ENCODE measurements at places on chromosomes 7 and 10.

DNA sequence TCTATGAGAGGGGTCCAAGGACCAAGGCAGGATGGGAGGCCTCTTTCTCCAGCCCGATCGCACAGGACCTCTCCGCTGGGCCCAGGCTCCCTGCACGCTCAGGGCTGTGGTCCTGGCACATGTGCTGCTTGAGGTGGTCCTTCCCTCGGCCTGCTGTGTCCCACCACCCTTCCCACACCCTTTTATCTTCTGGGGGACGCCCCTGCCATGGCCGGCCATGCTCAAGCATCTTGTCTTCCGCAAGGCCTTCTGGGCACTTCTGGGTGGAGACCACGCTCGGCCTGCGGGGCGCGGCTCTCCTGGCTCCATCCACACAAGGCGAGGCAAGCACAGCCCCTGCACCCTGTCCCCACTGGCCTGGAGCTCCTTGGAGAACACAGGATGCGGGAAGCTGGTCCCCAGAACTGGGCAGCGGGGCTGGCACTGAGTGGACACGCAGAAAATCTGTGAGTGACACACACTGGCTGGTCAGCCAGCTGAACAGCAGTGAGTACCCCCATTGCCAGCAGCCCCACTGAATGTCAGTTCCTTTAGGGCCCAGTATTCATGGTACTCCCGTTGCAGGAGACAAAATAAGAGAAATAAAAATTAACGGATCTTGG is 115.9 kb downstream of the TCERG1L start:
- DNase-seq: no peak

DNA sequence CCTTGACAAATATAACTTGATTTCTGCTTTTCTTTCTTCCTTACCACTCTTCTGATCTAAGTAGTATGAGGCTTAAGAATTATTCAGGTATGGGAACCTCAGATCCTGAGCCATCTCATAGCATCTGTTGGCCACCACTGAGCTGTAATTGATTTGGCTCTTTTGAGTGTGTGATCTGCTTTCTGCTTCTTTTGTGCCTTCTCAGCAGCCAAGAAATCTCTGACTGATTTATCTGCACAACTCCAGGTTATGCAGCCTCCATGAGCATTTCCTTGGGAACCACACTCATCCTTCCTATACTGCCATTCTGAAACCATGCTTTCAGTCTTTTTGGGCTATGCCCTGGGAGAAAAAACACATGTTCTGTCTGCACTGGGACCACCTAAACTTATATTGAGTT is 178.0 kb upstream of the FAM3C start:
- no peak for DNase-seq

DNA sequence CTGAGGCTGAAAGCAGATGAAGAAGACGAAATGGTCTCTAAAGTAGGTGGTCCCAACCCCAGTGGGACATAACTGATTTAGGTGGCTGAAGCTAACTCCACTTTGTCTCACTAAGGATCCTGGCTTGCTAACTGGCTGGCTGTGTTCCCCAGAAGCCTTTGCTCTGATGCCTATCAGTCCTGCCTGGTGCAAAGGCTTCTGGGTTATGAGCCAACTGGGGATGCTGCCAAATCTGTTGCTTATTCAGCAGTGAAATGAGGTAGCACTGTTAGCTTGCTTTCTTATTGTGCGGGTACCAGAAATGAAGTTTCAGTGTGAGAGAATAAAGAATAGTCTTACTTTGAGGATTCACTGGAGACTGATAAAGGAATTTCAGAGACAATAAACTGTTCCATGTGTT is 18.1 kb downstream of the PRKG1 start:
- DNase-seq: no peak

GRCh38 chr7:3232228-3232627 is 68.8 kb upstream of the SDK1 start:
- DNase-seq: no peak

DNA sequence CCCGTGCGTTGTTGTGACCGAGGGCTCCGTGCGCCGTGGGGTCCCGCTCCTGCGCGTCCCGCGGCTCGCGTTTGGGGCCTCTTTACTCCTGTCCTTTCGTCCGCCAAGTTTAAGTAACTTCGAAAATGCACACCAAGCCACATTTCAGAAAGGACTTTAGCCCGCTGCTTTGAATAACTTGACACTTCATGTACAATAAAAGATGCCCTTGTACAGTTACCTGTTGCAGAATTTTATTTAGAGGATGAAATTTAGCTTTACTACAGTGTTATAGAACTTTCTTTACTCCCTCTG is 459 bp downstream of the SUGCT start:
- DNase-seq: no peak

- DNase-seq: no peak
Observed at GRCh38 chr7:73602721-73603651, 21.3 kb downstream of the MLXIPL start.

DNA sequence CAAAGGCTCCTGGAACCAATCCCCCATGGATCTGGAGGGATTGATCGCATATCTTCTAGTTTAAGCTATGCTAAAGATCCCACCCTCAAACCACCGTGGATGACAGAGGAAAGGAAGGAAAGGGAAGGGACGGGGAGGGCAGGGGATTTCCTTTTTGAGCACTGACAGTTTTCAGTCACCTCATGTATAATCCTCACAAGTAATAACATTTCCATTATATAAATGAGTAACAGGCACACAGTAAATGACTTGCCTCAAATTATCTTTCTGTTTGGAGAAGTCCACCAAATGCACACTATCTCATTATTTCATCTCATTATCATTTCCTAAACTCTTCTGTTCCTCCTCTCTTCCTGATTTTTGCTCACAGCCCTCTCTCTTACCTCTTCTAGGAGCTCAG is 127.1 kb upstream of the AOAH start:
- no peak for DNase-seq

GRCh38 chr10:88962336-88962735 is 9.8 kb upstream of the ACTA2 start:
- DNase-seq: no peak

DNA sequence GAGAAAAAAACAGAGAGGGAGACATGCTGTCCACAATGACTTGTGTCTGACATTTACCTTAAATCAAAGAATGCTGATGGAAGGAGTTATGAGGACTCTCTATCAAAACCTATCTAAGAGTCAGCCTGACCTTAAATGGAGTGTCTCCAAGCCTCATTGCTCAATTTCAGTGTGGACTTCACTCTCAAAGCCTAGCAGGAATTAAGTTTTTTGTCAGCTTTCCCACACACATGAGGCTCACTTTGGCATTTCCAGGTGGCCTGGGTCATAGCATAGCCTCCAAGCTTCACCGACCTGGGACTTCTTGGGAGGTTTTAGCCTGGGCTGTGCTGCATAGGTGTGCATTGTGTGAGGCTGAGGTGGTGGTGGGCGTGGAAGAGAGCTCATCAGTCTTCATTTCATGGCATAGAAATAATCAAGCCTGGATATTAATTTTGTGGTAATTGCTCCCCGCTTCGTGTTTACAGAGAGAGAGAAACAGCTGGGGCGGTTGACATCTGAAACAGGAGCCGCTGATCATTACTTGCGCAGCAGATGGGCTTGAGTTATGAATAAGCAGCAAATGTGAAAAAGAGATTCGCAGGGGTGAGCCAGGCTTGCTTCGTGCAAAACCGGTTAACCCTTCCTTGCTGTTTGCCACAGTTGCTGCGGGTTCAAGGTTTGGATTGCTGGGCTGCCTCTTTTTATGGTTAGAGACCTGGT is 647.8 kb downstream of the INHBA start:
- no peak for DNase-seq

DNA sequence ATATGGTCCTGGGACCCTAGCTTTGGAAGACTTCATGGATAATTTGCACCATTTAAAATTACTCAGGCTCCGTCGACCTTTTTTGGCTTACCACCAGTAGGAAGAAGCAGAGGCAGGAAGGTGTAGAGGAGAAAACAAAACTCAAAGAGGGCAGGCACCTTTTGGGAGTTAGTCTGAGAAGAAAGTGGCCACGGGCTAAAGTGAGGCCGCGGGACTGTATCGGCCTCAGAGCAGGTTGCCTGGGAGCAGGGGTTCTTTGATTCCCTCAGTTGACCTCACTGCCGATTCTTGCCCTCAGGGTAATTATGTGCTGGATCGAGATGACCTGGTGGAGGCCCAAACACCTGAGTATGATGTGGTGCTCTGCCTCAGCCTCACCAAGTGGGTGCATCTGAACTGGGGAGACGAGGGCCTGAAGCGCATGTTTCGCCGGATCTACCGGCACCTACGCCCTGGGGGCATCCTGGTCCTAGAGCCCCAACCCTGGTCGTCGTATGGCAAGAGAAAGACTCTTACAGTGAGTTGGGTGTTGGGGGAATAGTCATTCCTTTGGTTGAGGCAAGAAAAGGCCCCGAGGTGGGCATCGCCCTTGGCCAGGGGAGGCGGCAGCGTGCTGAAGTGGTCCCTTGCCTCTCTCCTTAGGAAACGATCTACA is 3.1 kb downstream of the MEPCE start:
- no peak for DNase-seq

GRCh38 chr7:70446448-70447143 is 685.3 kb upstream of the GALNT17 start:
- DNase-seq: no peak

- DNase-seq: no peak
Observed at GRCh38 chr10:82888809-82889455, 1013.9 kb downstream of the NRG3 start.

DNA sequence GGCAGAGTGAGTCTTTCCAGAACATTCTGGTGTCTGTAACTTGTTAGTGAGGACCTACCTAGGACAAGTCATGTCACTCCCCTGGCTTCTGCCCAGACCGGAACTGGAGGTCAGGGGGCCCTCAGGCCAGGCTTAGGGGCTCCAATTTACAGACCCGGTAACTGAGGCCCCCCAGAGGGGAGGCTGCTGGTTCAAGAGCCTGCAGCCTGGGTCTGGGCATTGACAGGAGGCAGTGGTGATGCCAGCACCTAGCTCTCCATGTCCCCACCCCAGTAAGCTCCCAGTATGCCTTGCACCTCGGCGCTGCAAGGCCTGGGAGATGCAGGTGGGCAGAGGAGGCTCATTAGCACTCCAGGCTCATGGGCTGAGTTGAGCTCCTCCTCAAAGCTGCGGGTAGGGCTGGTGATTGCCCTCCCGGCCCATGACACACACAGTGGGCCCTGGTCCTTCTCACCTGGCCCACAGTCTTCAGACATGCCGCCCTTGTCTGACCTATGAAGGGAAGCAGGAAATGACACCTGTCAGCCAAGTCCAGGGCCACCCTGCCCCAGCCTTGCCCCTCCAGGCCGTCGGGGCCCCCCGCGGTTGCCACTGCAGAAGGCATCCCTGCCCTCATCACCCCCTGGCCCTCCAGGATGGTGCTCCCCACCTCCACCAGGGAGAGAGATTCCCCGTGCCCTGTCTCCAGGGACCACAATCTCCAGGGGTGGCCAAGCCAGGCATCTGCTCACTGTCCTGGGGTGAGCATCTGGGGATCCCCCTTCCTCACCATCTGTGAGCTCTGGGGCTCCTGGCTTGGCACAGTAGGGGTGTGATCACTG is 88.3 kb upstream of the TMEM248 start:
- DNase-seq: no peak

- no peak for DNase-seq
Observed at GRCh38 chr10:86038371-86038770, 328.2 kb downstream of the GRID1 start.

GRCh38 chr10:121833387-121833786 is 94.4 kb downstream of the ATE1 start:
- DNase-seq: no peak

DNA sequence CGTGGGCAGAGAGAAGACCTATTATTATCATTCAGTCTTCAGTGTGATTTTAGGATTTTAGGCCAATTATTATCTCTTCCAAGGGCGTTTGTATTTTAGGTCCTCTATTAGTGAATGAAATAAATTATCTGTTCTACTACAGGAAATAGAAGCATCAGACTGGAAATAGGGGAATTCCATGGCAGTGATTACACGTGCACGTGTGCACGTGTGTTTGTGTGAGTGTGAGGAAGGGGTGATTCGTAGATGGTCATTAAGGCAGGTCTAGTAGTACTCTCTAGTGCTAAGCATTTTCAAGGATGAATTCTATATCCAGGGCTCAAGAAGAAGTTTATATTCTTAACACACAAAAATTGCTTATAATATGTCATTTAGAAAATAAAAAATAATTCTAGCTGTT is 623.2 kb downstream of the GATA3 start:
- no peak for DNase-seq

DNA sequence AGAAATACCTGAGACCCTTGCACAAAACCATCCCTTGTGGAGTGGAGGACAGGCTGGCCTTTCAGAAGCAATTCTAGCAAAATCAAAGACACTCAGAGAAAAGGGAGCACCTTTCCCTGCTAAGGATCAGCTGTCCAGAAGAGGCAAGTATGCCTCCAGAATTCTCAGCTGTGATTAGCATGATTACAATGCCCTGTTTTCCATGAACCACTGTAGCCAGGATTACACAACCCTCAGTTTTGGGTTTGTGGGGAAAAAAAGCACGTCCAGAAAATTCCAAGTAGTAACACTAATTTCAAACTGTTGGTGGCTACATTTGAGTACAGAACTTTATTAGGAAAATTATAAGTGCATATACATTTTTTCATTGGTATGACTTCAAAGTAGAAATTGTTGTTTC is 15.0 kb downstream of the CXCL12 start:
- DNase-seq: no peak

DNA sequence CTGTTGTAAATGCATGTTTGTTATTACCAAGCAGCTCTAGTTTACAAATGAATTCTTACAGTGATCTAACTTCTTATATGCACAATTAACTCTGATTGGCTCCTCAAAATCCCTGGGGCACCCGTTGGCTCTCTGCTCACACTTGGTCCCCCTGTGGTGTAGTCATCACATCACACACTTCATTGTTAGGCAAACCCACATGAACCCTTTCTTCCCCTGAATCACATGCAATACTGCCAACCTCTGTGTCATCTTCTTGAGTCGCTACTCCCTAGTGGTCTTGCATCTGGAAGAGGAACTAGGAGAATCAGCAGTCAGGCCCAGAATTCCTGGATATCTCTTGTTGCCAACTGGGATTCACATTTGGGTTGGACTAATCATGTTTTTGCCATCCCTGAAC is 73.1 kb downstream of the CD36 start:
- no peak for DNase-seq

DNA sequence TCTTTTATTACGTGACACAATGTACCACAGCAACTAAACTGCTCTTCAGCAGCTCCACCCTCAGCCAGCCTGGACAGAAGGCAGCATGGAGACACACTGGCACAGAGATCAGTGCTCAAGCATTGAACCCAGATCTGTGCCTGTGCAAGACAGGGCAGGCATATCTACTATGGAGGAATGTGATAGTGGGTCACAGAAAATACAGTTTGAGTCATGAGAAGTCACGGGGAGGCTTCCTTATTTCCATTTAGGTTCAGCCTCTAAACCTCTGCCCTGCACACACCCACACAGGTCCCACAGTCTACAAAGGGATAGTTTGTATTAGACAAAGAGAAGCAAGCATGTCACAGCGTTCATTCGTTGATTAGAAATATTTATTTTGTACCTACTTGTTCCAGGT is 187.4 kb upstream of the AGR3 start:
- no peak for DNase-seq

GRCh38 chr7:38686888-38687287 is 55.7 kb upstream of the AMPH start:
- DNase-seq: no peak

- no peak for DNase-seq
Observed at GRCh38 chr7:141666071-141666470, 35.9 kb downstream of the DENND11 start.

Measured in stimulated activated CD4-positive, alpha-beta T cell treated with anti-CD3 and anti-CD28 coated beads, Interleukin-1b, Interleukin-23, amount 100 ng/mL, for 1 hour (primary cell).